Sigmoid colon (tissue), 7 donors: ENCODE measurements at places on chromosomes 7 and 10. TPM values are rescaled to one million over a fixed set of nuclear protein-coding genes. Genes with fewer than 3 reads are reported as not detected.

Gene NCF1
- total RNA-seq: 4.1 TPM

DNA sequence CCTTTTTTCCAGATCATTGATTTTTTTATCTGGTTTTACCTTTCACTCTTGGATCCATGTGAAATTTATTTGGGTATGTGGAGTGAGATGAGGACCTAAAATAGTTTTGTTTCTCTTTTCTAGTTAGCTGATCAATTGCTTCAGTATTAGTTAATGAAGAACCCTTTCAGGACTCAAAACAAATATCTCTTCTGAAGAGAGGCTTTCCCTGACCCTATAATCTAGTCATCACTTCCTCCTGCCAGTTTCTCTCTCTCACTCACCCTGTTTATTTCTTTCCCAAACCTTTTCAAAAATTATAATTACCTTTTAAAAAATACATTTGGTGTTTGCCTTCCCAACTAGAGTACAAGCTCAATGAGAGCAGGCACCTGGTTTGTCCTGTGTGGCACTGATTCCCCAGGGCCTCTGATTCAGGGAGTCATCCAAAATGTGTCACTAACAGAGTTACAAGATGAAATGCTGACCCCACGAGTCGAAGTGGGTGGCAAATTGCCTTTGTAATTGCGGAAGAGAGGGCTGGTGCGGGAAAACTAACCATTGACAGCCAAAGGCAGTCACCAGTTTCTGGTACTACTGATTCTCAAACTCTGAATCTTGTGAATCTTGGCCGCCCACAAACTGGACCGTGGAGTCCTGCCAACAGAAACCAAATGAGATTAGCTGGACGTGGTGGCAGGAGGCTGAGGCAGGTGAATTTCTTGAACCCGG lies 2.4 kb downstream of the TMEM140 start:
- no peaks in the 10 kb centered on the region for H3K36me3 ChIP-seq
- H3K4me3 ChIP-seq: peak overlapping the region; percentile 57
- H3K4me1 ChIP-seq: peaks cover 36% of the 10 kb centered on the region

- no peak for DNase-seq
- no peak overlapping the region for H3K4me3 ChIP-seq
- no peak overlapping the region for H3K27ac ChIP-seq
- no peaks in the 10 kb centered on the region for H3K4me1 ChIP-seq
- no peaks in the 10 kb centered on the region for H3K27me3 ChIP-seq
- no peaks in the 10 kb centered on the region for H3K36me3 ChIP-seq
These were observed 116.3 kb downstream of the CFTR start for GRCh38 chr7:117596134-117596533.

DNA sequence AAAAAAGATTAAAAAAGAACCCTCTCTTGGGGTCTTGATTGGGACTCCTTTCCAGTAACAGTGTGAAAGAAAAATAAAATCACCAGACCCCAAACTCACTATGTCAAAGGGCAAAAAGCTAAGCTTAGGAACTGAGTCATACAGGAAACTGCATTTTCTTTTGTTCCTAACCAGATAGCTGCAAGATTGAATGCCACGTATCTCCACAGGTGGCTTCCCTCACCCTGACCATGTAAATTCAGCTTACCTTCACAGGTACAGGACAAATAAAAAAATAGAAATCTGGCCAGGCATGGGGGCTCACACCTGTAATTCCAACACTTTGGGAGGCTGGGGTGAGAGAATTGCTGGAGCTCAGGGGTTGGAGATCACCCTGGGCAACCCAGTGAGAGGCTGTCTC lies 32.5 kb upstream of the EIF4H start:
- H3K36me3 ChIP-seq: no peaks in the 10 kb centered on the region
- H3K27ac ChIP-seq: no peak overlapping the region
- H3K4me3 ChIP-seq: no peak overlapping the region

Gene KCNMA1
- total RNA-seq: 427 TPM

DNA sequence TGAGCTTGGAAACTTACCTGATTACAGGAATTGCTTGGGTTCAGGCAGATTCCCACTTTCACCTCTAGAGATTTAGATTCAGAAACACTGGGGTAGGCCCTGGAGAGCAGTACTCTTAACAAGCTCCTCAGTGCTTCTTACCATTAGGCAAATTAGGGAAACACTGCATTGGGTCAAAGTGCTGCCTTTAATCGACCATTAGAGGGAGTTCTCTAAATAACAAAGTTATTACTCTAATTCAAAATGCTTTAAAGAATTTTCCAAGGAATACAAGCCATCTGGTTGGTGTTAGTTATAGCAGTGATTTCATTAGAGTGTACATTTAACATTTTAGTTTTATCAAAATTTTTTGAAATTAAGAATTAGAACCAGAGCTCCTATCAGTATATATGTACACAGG lies 324.5 kb downstream of the GFRA1 start:
- H3K4me3 ChIP-seq: no peak overlapping the region
- no peaks in the 10 kb centered on the region for H3K36me3 ChIP-seq
- H3K4me1 ChIP-seq: peaks cover 14% of the 10 kb centered on the region

Gene AMZ1
- total RNA-seq: not detected

Gene MYH16
- total RNA-seq: not detected

- no peaks in the 10 kb centered on the region for H3K4me1 ChIP-seq
- peaks cover 13% of the 10 kb centered on the region for H3K27me3 ChIP-seq
These were observed 623.1 kb downstream of the PTPRN2 start for GRCh38 chr7:157964521-157964920.

Gene ANKRD7
- 2.9 TPM for total RNA-seq

DNA sequence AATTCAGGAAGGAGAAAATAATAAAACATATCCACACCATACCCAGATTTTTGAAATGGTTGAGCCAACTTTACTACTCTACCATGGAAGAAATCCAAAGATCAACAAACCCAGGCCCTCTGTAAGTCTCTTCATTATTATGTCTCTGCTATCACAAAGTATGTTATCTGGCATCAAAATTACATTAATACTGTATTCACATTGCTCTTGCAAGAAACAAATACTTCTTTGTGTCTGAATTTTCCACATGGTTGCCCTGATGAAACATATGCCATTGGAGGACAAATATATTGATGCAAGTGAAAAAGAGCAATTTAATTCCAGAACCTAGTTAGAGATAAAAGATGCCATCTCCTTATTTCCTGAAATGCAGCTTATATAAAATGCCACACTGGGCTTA lies 204.0 kb downstream of the FZD1 start:
- H3K4me3 ChIP-seq: no peak overlapping the region
- H3K27me3 ChIP-seq: no peaks in the 10 kb centered on the region
- H3K27ac ChIP-seq: no peak overlapping the region
- H3K36me3 ChIP-seq: no peaks in the 10 kb centered on the region
- no peaks in the 10 kb centered on the region for H3K4me1 ChIP-seq

DNA sequence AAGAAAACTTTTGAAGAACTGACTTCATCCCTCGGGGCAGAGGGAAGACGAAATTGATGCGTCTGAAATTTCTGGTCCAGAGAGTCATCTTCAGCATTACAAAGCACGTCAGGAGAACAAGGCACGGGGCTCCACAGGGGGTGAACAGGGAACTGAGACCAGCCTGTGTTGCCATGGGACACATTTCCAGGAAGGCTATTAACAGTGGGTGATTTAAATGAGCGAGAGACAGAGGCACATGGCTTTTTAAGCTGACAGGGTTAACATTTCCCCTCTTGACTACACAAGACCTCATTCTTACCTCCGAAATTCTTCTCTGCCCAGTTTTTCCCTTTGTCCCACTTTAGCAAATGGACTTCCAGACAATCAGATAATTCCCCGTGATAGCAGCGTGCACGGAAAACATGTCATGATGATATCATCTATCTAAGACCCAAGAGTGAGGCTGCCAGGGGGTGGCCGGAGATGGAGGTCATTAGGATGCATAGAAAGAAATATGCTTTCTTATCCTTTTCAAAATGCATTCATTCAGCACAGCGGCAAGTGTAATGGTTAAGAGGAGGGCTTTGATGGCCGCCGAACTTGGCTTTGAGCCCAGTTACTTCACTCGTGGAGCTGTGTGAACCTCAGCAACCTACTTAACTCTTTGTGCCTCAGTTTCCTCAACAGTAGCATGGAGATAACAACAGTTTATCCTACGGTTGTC lies 248.0 kb downstream of the PRPF18 start:
- H3K4me3 ChIP-seq: no peak overlapping the region
- peak overlapping the region; percentile 43 for H3K27ac ChIP-seq
- peak; percentile 56 for DNase-seq
- H3K27me3 ChIP-seq: no peaks in the 10 kb centered on the region
- H3K36me3 ChIP-seq: no peaks in the 10 kb centered on the region

DNA sequence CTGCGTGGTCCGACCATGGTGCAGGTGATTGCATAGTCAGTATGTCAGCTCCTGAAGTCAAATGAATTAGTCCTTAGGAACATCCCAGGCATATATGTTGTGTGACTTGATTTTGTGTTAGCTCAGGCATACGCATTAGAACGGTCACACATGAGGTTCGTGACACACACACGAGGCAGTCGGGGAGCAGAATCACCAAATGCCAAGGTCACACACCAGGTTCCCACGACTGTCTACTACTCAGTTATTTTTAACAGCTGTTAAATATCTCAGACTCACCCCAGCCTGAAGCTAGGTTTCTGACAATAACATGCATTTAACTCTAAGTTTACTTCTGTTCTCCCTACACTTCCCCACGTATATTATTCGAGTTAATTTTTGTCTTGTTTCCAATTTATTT lies 54.8 kb downstream of the DYNC2I1 start:
- H3K27me3 ChIP-seq: no peaks in the 10 kb centered on the region
- H3K27ac ChIP-seq: no peak overlapping the region
- no peak for DNase-seq

- H3K4me1 ChIP-seq: no peaks in the 10 kb centered on the region
- no peak for DNase-seq
- H3K4me3 ChIP-seq: no peak overlapping the region
- H3K36me3 ChIP-seq: no peaks in the 10 kb centered on the region
These were observed 29.5 kb downstream of the MDH2 start for GRCh38 chr7:76077435-76077834.

Gene NXPH1
- not detected for total RNA-seq

- no peak overlapping the region for H3K4me3 ChIP-seq
- peak; percentile 66 for DNase-seq
- no peaks in the 10 kb centered on the region for H3K27me3 ChIP-seq
- H3K4me1 ChIP-seq: peaks cover 21% of the 10 kb centered on the region
- H3K36me3 ChIP-seq: no peaks in the 10 kb centered on the region
These were observed 8.1 kb downstream of the PDE1C start for GRCh38 chr7:32062150-32062549.

Gene TMEM26
- 2.2 TPM for total RNA-seq

GRCh38 chr10:5159126-5159525 lies 25.8 kb downstream of the AKR1C8 start:
- H3K27ac ChIP-seq: no peak overlapping the region
- H3K4me3 ChIP-seq: no peak overlapping the region
- no peaks in the 10 kb centered on the region for H3K27me3 ChIP-seq
- DNase-seq: no peak
- no peaks in the 10 kb centered on the region for H3K36me3 ChIP-seq
- no peaks in the 10 kb centered on the region for H3K4me1 ChIP-seq

GRCh38 chr10:23395017-23395416 lies 43.9 kb upstream of the OTUD1 start:
- no peaks in the 10 kb centered on the region for H3K27me3 ChIP-seq
- H3K27ac ChIP-seq: no peak overlapping the region
- peaks cover 8% of the 10 kb centered on the region for H3K4me1 ChIP-seq
- DNase-seq: no peak
- H3K36me3 ChIP-seq: no peaks in the 10 kb centered on the region
- no peak overlapping the region for H3K4me3 ChIP-seq

Gene KIFBP
- 24.8 TPM for total RNA-seq

Gene CYP3A7
- total RNA-seq: not detected

DNA sequence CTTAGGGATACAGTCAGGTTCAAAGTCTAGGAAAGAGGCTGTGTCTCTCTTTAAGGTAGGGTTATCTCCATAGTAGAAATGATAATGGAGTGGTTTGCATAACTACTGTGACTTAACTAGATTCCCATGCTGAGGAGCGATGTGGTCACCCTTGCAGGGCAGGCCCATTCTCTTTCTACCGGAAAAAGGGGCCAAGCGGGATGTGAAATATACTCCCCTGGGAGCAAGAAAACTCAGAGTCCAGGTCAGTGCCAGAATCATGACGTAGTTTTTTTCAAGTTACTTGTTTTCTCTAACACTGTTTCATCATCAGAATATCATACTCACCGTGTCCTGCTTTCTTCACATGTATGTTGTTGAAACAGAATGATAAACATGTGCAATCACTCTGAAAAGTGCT lies 649.0 kb upstream of the ANKRD30A start:
- no peaks in the 10 kb centered on the region for H3K36me3 ChIP-seq
- no peaks in the 10 kb centered on the region for H3K27me3 ChIP-seq
- DNase-seq: no peak
- H3K4me3 ChIP-seq: no peak overlapping the region
- H3K4me1 ChIP-seq: no peaks in the 10 kb centered on the region
- H3K27ac ChIP-seq: no peak overlapping the region

DNA sequence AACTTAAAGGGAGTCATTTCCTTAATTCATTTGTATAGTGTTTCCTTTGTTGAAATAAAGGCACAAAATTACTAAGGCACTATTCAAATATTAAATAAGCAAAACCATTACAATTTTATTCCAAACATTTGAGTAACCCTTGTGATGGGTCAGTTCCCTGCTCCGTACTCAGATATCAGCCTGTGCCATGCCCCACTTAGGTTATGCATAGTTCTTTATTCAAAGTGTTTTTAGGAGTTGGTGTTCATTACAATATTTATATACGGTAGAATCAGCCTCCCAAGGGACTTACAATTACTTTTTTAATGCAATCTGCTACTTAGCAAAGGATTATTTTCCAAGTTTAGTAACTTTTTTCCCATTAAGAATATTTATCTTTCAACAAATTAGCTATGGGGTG lies 119.3 kb upstream of the SEMA3D start:
- no peaks in the 10 kb centered on the region for H3K36me3 ChIP-seq
- no peak overlapping the region for H3K27ac ChIP-seq
- no peak for DNase-seq
- H3K27me3 ChIP-seq: no peaks in the 10 kb centered on the region
- no peak overlapping the region for H3K4me3 ChIP-seq

Gene CCDC7
- total RNA-seq: 84.9 TPM

DNA sequence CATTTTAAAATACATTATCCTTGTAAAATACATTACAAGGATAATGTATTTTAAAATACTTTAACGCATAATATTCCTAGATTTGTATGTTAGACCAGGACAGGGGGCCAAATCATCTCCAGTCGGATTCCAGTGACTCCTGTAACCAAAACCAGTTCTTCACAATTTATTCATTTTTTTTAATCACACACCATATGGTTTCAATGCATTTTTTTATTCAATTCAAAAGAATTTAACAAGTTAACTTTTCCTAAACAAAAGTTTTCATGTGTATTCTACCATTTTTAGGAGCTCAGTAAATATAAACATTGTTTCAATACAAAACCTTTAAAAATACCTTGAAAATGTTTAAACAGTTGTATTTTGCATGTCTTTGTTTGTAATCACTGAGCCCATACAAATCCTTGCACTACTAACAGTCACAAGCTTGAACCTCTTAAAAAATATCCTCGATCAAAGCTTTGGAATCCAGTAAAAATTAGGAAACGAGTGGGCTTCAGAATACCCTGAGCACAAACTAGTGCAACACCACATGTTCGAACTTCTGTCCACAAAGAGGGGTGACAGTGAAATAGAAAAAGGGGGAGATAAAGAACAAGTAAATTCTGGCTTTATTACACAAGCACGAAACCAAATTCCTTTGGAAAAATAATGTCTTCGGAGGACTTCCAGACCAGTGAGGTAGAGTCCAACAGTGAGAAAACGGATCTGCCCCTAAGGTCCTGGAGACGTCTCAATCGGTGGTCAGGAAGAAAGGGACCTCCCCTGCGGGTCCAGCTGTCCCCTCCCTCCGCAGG lies 1.6 kb downstream of the CCDC71L start:
- no peaks in the 10 kb centered on the region for H3K36me3 ChIP-seq
- peak overlapping the region; percentile 90 for H3K4me3 ChIP-seq
- H3K27me3 ChIP-seq: no peaks in the 10 kb centered on the region
- H3K27ac ChIP-seq: peak overlapping the region; percentile 94

Gene HMX2
- 0.27 TPM for total RNA-seq

- H3K27me3 ChIP-seq: peaks cover 3% of the 10 kb centered on the region
- no peak for DNase-seq
- no peak overlapping the region for H3K4me3 ChIP-seq
These were observed 13.8 kb downstream of the VWA2 start for GRCh38 chr10:114252883-114253282.

Gene BAIAP2L1
- 0.66 TPM for total RNA-seq
